ENCODE measurements at places on chromosomes 6 and 20.

- no peak for DNase-seq
These were observed 553.4 kb upstream of the EPHA7 start for GRCh38 chr6:93972791-93973190.

DNA sequence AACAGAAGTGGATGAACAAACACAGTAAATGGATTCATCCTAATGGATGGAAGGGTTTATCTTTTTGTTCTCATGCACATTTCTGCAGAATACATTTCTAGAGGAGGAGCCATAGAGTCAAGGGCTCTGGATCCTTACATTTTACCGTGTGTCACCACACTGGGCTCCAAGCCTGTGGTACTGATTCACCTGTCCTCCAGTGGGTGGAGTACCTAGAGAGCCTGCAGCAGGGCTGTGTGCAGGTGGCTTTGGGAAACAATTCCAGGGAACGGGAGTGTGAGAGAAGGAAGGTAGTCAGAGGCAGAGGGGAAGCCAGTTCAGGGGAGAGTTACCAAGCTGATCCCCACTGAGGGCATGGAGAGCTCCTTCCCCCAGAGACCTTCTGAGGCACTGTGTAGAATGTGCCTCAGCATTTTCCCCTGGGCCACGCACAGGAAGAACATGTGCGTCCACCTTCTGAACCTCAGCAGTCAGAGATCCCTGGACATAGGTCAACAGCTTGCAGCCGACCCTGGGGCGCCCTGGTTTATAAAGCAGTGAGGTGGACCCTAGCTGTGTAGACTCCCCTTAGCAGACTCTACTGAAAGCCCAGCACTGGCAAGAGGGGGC lies 85.3 kb upstream of the SLC22A23 start:
- no peak for DNase-seq

GRCh38 chr20:2349801-2350200 lies 30.9 kb upstream of the TGM6 start:
- no peak for DNase-seq

GRCh38 chr6:3726421-3726820 lies 25.1 kb downstream of the PXDC1 start:
- DNase-seq: no peak

- no peak for DNase-seq
These were observed 4.9 kb upstream of the DLL1 start for GRCh38 chr6:170295510-170296422.

GRCh38 chr6:115667478-115668026 lies 393.1 kb downstream of the FRK start:
- DNase-seq: no peak

DNA sequence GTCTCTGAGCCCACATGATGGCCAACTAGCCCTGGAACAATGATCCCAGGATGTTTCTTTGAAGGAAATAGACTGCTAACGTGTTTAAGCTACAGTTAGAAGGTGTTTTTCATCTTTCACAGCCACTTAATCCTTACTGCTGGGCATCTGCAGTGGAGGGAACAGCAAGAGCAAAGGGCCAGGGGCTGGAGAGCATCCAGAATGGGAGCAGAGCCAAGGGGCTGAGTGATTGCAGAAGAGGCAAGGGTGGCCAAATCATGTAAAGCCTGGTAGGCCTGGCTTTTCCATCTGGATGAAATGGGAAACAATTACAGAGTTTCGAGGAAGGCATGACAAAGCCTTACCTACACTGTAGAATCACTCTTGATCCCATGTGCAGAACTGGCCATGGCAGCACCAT lies 18.7 kb upstream of the LAMP5 start:
- no peak for DNase-seq

GRCh38 chr20:13396022-13396421 lies 174.9 kb downstream of the ISM1 start:
- DNase-seq: no peak

DNA sequence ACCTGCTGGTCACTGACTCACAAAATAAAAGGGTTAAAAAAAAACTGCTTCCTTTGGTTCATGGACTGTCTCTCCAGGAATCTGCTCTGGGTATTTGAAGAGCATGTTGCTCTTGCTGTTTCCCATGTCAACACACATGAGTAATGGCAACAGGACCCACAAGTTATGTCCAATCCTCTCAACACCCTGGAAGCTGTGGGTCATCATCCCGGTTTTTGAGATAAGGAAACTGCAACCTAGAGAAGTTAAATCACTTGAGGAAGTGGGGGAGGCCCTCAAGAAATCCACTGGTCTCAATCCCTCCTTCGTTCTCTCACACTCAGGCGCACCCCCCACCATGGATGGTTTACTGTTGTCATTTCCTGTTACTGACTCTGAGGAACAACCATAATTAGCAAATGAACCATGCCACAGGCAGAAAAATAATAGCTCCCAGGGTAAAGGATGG lies 12.4 kb downstream of the MAP1LC3A start:
- DNase-seq: peak; percentile 64

DNA sequence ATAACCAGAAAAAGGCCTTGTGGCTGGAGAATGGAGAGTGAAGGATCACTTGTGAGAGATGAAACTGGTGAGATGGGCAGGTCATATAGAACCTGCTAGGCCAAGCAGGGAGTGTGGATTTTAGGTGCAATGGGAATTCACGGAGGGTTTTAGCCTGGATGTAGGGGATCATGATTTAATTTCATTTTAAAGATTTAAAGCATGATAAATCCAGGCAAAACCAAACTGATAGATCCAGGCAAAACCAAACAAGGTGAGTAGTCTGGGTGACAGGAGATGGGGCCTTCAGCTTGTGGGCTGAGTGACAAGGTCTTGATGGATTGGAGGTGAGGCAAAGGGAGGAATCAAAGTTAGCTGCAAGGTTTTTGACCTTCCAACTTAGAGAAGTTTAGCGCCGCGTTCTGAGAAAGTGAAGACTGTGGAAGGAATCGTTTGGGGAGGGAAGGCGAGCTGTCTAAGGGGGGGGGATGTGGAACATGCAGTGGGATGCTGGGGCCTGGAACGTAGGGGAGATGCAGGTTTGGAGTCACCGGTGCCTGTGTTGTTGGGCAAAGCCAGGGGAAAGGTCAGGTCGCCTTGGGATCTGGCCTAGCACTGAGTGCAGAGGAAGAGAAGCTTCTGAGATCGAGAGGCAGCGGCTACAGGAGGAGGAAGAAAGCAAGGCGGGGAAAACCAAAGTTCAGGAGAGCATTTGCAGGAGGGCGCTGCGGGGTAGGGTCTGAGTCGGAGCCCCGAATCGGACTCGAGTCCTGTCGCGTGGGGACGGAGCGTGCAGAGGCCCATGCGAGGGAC lies 1.3 kb upstream of the PLCG1 start:
- peak; percentile 90 for DNase-seq

- DNase-seq: no peak
These were observed 20.1 kb downstream of the DHX35 start for GRCh38 chr20:38982291-38982690.

DNA sequence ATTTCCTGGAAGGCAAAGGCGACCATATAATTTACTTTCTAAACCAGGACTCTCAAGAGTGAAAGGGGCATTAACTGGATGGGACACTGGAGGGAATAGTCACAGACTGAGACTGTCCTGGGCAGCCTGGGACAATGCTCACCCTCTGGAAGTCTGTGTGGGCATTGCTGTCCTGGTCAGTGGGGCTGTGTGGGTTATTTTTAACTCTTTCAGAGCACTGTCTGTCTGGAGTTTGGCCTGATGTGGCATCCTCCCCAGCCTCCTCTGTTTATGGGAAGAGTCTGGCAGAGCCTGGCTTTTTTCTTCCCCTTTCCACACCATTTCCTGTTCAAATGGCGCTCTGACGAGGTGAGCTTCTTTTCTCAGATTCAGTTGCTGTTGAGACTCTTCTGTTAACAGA lies 11.7 kb downstream of the DAAM2 start:
- DNase-seq: no peak

GRCh38 chr6:92710048-92710447 lies 709.3 kb downstream of the EPHA7 start:
- no peak for DNase-seq

DNA sequence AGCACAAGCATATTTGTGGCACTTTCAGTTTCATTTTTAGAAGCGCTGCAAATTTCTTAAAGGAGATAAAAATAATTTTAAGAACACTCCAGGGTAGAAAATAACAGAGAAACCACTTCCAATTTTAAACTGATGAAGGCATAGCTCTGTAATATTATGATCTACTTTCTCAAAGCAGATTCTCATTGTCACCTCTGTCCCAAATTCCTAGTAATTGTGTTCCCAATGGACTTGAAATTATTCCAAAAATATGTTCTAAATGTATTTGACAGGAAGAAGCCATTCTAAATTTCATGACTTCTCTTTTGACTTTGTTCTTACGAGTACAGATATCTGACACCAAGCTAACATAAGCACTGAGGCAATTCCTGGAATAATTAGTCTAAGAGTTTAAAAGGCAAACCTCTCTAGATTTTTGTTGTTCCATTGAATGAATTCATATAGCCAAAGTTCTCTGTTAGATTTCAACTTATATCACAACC lies 140.2 kb upstream of the CARMIL1 start:
- DNase-seq: no peak

- DNase-seq: no peak
These were observed 146.4 kb downstream of the RPS12 start for GRCh38 chr6:132960720-132961119.

DNA sequence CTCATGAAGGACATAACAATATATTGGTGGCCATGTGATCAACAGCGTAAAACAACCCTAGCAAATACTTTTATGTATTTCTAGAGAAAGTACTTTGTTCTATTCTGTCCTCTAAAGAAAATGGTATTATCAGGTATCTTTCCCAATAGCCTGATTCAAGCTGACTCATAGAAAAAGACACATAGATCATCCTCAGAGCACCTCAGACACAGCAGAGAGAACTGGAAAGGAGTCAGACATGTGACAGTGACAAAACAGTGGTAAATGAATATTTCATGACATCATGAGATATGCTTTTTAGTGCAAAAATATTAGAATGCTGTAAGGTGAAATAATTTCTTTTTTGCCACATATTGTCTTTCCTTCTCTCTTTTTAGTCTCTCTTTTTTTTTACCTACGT lies 1355.0 kb upstream of the MAP3K7 start:
- DNase-seq: no peak

DNA sequence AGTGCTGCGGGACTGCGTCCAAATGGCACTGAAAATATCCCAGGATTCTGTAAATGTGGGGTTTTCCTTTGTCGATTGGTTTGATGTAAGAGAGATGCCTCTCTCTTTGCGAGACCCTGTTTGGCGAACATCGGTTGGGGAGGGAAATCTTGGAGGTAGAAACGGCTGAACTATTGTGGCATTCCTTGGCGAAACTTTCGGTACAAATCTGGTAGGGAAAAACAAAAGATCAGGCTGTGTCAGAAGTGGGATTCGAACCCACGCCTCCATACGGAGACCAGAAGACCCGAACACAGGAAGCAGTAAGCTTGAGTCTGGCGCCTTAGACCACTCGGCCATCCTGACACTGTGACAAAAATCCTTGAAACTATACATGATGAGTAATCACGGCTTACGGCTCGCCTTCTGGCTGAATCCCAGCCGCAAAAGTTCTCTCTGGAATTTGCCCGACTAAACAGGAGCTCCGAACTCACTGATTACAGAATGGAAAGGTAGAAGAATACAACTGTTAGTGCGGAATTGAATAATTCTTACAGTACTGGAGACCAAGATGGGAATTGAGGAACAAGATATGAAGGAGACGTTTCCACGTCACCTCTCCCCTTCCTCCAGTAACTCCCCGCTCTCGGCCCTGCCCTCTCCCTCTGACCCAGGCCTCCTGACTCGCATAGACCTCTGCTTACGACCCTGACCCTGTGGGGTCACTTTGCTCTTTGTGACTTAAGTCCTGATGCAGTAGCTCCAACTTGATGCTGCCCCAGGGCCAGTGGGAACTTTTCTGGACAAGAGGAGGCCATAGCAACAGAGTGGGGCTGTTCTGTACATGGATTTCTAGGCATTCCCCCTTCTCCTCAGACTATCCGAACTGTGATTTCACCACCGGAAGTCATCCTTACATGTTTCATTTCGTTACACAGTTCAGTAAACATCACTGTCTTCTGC lies 132.8 kb upstream of the ZNF184 start:
- peak; percentile 66 for DNase-seq

GRCh38 chr6:156309017-156309416 lies 468.2 kb upstream of the ARID1B start:
- DNase-seq: no peak

DNA sequence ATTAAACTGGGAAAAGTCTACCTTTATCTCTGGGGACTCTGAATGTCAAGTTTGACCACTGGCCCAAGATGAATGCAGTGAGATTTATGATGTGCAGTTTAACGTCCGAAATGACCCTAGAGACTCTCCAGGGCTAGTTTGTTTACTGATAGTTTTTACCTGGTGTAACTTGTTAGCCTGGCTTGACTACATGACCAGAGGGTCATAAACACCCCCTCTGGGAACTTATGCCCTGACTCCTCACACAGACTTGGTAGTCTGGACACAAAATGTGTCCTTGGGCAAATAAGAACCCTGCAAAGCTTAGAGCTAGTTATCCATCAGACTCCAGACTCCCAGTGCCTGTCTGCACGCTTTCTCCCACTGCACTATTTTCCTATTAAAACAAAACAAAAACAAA lies 606.5 kb downstream of the HACE1 start:
- DNase-seq: no peak

DNA sequence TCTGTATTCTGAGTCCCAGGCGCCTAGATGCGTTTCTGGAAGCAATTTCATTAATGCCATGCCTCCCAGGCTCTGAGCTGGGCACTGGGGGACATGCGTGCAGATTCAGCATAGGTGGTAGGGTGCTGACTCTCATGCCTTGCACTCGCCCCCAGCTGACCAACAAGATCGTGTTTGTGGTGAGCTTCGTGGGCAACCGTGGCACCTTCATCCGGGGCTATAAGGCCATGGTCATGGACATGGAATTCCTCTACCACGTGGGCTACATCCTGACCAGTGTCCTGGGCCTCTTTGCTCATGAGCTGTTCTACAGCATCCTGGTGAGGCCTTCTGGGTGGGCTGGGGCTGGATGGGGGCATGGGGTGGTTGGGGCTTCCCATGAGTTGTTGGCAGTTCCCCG lies 21.6 kb downstream of the UQCC2 start:
- DNase-seq: no peak

DNA sequence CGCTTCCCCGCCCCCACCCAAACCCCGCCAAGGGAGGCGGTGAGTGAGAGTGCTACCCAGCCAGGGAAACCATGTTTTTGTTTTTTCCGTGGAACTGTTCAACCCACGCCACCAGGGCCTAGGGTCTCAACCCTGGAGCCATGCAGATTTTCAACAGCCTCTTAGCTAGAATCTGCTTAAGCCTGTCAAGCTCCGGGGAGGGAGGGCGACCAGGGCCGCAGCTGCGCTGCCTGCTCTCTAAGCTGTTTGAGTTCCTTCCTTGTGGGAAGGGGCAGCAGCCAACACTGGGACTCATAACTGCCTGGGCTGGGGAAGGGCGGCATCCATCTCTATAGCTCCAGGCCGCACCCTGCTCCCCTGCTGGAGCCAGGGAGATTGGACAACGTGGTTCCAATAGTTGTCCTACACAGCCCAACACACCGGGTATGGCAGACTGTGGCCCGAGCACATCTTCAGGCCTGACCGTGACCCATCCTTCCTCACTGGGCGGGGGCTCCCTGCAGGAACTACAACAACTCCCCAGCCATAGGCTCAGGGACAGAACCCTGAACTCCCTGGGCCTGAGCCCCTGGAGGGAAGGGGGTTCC lies 1065.7 kb upstream of the MANEA start:
- DNase-seq: no peak

- no peak for DNase-seq
These were observed 10.2 kb downstream of the NAPB start for GRCh38 chr20:23410916-23411695.

GRCh38 chr6:2799936-2800527 lies 34.8 kb downstream of the WRNIP1 start:
- no peak for DNase-seq

All from RWPE2 (cell line).